ENCODE measurements at places on chromosomes 3 and 15.
A peak's percentile ranks its signal among the peaks of the same experiment; 100 is the strongest.

- no peak for DNase-seq
Measured at GRCh38 chr3:119604878-119605277, 7.2 kb downstream of the PLA1A start.

DNA sequence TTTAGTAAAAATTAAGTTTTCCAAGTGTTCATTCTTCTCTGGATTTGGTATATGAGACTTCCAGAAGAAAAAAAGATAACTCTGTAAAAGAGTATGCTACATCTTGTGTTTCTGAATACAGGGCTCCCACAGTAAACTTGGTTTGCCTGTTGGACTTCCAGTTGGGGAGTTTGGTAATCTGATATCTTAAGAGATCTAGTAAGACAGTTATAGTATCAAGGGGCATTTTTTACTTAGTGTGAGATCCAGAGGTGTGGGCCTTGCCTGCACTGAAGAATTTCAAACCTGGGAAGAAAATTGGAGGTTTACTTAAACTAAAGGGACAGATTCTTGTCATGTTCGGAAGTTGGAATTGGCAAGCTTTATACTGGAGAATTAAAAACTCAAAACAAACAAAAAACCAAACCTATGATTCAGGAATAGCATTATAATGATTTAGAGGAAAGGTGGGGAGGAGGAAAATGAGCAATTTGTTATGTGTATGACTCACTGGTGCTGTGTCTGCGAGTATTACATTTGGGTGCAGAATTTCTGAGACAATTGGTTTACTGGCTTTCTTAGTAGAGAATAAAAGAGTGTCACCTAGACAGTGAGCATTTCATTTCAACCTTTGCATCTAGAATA, 58.9 kb upstream of the ULK4 start:
- DNase-seq = no peak

DNA sequence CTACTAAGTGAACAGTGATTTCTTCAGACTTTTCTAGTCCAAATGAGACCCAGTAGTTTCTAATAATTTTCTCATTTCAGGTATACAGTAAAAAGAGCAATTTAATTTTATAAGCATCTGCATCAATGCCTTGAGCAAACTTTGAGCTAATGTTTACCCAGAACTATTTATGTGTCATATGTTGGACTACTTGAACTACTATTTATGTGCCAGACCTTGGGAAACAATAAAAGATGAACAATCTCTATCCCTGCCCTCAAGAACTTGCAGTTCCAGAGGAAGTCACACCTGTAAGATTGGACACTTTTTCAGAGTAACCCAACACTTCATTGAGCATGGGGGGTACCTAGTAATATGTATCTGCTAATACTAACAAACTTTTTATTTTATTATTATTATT, 2.3 kb upstream of the UBE3A start:
- DNase-seq = no peak

- peak; percentile 58 for DNase-seq
Measured at GRCh38 chr3:52891164-52891563, 6.2 kb downstream of the STIMATE start.

DNA sequence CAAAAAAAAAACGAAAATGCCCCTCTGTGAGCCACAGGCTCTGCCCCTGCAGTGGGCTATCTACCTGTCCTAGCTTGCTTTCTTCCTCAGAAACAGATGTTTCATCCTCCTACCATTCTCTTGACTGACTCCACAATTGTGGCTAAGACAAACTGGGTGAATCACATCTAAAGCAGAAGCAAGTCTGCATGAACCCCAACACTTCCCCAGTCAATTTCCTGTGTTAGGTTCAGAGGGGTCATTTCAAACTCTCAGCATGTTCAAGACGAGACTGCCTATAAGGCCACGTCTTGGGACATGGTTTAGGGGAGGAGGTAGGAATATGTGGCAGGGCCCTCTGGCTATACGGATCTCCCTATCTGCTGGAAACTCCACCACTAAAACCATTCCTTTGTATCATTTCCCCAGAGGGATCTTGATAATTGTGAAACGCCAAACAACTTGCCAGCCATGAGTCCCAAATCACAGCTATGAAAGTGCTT, 28.6 kb upstream of the ANKDD1A start:
- peak; percentile 21 for DNase-seq

DNA sequence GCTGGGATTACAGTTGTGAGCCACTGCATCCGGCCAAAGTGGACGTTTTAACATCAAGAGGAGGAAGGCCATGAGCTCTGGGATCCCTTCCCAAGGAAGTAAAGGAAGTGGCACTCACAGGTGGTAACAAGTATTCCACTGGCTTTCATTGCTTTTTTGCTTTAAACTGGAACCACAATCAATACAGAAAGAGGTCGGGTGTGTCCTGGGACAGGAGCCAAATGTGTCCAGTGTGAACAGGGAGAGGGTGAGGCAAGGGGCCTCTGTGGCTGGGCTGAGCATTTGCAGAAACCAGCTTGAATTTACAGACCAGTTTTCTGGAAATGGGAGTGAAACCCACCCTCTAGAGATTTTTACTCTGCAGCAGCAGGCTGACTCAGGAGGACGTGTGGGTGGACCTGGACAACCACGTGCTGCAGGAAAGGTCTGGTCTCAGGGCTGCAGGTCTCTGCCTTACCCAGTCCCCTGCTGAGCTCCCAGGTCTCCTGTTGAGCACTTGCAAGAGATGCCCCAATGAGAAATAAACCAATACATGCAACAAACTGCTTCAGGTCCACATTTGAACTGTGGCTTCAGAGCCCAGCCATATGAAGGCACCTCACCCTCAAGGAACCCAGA, 42.8 kb upstream of the TMEM115 start:
- no peak for DNase-seq

DNA sequence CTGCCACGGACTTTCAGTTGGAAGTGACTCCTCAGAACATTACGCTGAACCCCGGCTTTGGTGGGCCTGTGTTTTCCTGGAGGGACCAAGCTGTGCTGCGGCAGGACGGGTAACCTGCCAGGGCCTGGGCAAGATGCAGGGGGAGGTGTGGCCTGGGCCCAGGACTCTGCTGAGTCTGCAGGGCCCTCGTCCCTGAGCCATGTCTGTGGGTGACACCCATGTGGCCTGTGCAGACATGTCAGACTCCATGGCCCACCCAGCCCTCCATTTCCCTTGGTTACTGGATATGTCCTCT, 4.9 kb upstream of the ITIH3 start:
- DNase-seq = no peak

DNA sequence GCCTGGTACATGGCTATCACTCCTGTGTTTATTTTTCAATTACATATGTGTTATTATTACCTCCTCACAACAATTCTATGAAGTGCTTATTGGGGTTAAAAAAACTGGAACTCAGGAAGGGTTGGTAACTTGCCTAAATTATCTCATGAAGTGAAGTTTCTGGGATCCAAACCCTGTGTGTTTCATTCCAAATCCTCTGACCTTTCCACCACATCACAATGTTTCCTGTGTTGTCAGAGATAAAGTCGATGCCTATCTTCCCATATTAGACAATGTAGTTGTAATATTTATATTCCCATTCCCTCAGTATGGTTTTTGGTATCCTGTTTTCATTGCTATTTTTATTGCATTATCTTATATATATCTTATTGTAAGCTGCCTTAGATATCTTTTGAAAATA, 269.1 kb upstream of the CFAP20DC start:
- no peak for DNase-seq

- DNase-seq = no peak
Measured at GRCh38 chr15:24075420-24076089, 388.4 kb upstream of the NDN start.

DNA sequence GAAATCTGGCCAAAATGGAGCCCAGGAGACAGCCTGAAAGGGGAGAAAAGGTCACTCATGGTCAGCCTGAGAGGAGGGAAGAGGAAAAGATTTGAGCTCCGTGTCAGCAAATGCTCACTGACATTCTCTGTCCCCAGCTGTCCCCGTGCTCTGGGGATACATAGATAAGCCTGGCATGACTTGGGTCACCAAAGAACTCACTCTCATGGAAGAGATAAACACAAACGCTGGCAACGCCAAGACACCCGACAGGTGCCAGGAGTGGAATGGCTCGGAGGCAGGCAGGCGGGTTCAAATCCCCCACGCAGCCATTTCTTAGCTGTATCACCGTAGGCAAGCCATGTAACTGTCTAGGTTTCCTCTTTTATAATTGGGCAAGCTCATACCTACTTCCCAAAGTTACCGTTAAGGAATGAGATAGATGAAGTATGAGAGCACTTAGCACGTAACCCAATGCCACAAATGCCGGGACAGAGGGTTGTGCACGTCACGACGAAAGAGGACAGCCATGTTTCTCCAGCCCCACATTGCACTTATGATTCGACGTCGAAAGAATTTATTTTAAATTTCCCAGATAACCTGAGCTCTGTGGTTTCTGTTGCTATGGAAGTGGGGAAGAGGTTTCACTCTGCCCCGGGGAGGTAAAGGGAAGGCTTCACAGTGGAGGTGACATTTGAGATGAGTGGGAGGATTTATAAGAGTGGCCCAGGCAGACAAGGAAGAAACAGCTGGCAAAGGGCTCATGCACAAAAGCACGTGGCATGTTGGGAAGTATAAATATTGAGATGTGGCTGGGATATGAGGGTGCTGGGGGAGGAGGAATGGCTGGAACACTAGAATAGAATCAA, 41.4 kb upstream of the TSEN2 start:
- DNase-seq = no peak

- DNase-seq = no peak
Measured at GRCh38 chr15:72604794-72605193, 49.7 kb upstream of the GOLGA6B start.

- DNase-seq = no peak
Measured at GRCh38 chr15:99015698-99016568, 8.3 kb upstream of the PGPEP1L start.

GRCh38 chr15:59866642-59867041, 137.5 kb upstream of the FOXB1 start:
- DNase-seq = no peak

DNA sequence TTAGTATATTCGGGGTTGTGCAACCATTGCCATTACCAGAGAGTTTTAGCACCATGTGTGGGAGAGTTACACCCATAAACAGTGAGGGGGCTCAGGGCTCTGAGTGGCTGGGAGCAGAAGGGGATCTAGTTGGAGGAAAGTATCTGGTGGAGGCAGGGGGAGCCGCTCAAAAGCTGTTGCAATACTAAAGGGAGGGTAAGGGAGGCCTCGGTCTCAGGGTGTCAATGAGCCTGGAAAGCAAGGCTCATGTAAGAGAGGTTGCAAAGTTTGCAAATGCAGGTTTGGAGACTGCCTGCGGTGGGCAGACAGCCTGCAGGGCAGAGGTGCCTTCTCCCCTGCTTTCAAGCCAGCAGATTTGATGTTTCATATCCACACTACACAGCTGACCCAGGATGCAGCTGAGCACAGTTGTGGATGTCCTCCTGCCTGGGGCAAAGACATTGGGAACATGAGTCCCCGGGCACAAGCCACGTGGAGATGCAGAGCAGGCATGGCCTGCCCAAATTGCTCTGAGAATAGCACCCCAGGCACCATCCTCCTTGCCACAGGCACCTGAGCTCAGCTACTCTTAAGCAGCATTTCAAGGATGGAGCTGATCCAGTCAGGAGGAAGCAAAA, 181.4 kb downstream of the TLE3 start:
- no peak for DNase-seq

GRCh38 chr3:100869787-100870186, 123.4 kb downstream of the ABI3BP start:
- DNase-seq = no peak

DNA sequence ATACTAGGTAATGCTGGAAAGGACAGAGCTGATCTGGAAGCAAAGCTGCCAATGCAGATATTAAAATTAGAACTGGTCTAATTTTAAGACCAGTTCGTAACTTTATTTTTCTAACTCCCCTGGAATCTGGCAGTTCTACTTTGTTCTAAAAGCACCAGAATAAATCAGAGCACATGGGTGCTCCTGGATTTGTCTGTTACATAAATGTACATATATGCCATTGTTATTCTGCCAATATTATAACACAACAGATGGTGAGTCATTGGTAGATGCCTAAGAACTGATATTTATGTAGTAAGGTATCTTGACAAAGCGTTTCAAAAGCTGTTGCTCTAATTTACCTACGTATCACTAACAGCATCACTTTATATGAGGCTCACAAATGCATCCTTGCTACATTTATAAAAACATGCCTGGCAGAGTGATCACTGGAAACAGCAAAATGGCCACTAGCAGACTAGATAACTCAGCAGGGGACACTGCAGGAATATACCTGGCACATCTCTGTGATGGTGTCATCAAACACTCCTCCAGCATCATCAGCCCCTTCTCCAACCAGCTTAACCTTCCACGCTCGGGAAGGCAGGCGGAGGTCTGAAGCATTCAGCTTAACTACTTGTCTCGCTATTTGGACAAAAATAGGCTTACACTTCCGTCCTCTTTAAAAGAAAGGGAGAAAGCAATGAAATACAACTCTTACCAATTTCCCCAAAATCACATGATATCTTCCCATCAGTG, 26.2 kb downstream of the FBXL22 start:
- DNase-seq = no peak

DNA sequence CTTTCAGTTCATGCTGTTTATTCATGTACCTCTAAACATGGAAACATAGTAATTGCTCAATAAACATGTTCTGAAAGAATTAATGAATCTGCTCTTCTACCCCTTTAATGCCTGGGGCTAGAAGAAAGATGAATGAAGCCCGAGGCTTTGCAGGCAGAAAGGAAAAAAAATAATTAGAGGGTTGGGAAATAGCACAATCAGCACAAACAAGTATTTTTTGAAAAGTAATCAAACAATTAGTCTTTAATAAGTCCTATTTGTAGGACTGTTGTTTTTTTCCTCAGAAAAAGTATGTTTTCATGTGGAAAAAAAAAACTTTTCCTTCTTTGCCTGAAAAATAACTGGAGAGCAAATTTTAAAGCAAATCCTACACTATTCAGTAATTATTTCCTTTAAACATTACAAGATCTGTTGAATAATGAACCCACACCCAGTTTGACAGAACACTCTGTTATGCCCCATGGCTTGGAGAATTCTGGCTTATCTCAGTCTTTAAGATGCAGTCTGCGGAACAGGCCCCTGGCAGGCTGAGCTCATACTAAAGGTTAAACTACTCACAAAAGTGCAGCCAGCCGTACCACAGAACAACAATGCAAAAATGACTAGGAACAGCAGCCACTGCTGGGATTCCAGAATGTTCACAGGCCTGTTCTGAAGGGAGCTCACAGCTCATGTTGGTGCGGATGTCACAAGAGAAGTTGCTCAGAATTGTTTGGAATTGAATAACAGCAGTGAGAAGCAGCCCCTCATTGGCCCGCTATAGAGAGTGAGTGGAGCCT, 79.2 kb downstream of the ABI3BP start:
- no peak for DNase-seq

GRCh38 chr3:12413721-12414255, 70.5 kb upstream of the TSEN2 start:
- DNase-seq = no peak

DNA sequence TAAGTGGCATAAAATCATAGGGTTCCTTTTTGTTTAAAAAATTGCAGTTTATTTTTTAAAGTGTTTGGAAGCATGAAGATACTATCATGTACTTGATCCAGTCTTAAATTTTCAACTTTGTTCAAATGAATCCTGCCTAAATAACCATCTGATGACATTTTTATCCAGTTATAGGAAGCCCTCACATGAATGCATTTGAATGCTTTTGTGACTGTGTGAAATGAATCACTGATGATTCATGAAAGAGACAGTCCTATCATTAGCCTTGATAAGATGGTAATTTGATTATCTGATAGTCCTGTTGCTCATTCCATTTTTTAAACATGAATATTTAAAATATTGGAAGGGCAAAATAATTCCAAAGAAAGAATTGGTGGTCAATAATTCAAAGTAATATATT, 401.9 kb upstream of the ROBO2 start:
- DNase-seq = no peak

All from activated naive CD4-positive, alpha-beta T cell treated with Interleukin-2 at 50 U/mL for 16 hours (primary cell).